ENCODE measurements at places on chromosomes 3 and 15.

GRCh38 chr15:63244976-63245645, 32.3 kb upstream of the APH1B start:
- H3K27me3 ChIP-seq, result no peaks in the 10 kb centered on the region
- DNase-seq, result no peak
- H3K36me3 ChIP-seq, result no peaks in the 10 kb centered on the region
- H3K4me3 ChIP-seq, result no peak overlapping the region
- peaks cover 44% of the 10 kb centered on the region for H3K4me1 ChIP-seq
- peak overlapping the region; percentile 10 for H3K27ac ChIP-seq

DNA sequence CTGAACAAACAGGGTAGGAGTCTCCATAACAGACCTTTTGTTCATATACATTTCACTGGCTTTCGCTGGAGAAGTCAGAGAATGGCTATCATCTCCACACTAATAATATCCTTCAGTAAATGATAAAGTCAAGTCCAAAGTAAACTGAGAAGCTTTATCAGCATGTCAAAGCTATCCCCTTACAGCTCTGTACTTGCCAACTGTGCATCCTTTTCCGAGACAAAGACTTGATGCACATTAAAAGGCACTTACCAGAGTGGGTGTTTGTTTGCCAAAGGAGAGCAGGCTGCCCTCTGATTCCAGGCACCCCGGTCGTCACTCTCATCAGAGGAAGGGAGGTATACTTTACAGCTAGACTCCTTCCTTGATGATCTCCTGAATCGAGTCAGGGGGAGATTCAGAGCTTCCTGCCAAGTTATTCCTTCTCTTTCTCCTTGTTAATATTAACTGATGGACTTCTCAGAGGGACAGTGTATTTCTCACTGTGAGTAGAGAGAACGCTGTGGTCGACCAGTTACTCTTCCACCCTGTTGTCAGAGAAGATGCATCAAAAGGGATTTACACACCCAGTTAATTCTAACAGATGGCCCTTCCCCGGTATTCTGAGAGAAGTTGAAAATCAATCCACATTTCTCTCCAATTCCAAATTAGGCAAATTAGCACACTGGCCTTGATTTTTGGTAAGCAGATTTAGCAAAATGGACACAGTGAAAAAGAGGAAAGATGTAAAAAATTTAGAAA, 504.7 kb upstream of the NR2F2 start:
- H3K4me3 ChIP-seq, result no peak overlapping the region
- no peak overlapping the region for H3K27ac ChIP-seq
- H3K4me1 ChIP-seq, result peaks cover 10% of the 10 kb centered on the region
- DNase-seq, result no peak

DNA sequence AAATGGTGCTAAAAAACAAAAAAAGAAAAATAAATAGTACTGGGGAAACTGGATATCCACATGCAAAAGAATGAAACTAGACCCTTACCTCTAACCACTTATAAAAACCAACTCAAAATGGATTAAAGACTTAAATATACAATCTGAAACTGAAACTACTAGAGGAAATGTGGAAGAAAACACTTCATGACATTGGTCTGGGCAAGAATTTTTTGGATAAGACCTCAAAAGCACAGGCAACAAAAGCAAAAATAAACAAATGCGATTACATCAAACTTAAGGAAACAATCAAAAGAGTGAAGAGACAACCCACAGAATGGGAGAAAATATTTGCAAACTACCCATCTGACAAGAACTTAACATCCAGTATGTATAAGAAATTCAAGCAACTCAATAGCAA, 6.4 kb downstream of the IFT57 start:
- peaks cover 10% of the 10 kb centered on the region for H3K36me3 ChIP-seq
- H3K4me1 ChIP-seq, result peaks cover 5% of the 10 kb centered on the region
- no peak overlapping the region for H3K27ac ChIP-seq

GRCh38 chr3:86990734-86991481, at the start of gene VGLL3:
Gene VGLL3, minus strand, starts transcription at chr3:86991149. Its CDS starts 406 bp downstream, at chr3:86990743.
- H3K27ac ChIP-seq, result peak within 1 kb of the TSS; percentile 78
- peak; percentile 21 for DNase-seq
- H3K4me1 ChIP-seq, result peaks cover 30% of the 10 kb centered on the region
- no peaks in the 10 kb centered on the region for H3K27me3 ChIP-seq
- H3K36me3 ChIP-seq, result no peaks in the 10 kb centered on the region

DNA sequence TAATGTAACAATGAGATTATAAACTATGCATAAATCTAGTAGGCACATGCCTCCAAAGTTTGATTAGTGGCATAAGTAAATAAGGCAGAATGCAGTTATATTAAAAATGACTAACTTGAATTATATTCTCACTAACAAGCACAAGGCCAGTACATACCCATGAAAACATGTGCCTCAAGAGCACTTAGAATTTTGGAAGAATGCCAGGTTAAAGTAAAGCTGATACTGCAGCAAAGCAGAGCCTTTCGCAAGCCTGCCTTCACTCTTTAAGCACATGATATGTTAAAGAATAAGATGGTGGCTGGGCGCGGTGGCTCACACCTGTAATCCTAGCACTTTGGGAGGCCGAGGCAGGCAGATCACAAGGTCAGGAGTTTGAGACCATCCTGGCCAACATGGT, 49.0 kb downstream of the KBTBD12 start:
- H3K27me3 ChIP-seq, result no peaks in the 10 kb centered on the region
- no peaks in the 10 kb centered on the region for H3K36me3 ChIP-seq
- H3K4me3 ChIP-seq, result no peak overlapping the region
- no peak for DNase-seq
- H3K4me1 ChIP-seq, result peaks cover 5% of the 10 kb centered on the region
- H3K27ac ChIP-seq, result no peak overlapping the region

GRCh38 chr3:180563406-180563805, 38.6 kb upstream of the TTC14 start:
- H3K36me3 ChIP-seq, result no peaks in the 10 kb centered on the region
- no peaks in the 10 kb centered on the region for H3K4me1 ChIP-seq
- no peaks in the 10 kb centered on the region for H3K27me3 ChIP-seq
- no peak overlapping the region for H3K27ac ChIP-seq

DNA sequence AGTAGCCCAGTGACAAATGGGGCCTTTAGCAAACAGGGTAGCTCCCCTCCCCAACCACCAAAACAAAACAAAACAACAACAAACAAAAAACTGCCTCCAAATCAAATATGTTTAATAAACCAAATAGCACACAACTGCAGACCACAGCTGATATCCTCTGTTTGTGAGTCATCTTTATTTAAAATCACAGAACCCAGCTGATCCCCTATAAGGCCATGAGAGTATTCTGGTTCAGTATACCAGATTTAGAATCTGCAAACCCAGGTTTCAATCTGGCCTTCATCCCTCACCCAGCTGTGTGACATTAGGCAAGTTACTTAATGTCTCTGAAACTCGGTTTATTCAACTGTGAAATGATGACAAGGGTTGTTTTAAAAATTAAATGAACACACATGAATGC, 124.5 kb downstream of the SUCLG2 start:
- H3K27me3 ChIP-seq, result no peaks in the 10 kb centered on the region
- H3K36me3 ChIP-seq, result peaks cover 8% of the 10 kb centered on the region
- no peak overlapping the region for H3K27ac ChIP-seq
- no peak for DNase-seq
- H3K4me3 ChIP-seq, result no peak overlapping the region
- H3K4me1 ChIP-seq, result no peaks in the 10 kb centered on the region

DNA sequence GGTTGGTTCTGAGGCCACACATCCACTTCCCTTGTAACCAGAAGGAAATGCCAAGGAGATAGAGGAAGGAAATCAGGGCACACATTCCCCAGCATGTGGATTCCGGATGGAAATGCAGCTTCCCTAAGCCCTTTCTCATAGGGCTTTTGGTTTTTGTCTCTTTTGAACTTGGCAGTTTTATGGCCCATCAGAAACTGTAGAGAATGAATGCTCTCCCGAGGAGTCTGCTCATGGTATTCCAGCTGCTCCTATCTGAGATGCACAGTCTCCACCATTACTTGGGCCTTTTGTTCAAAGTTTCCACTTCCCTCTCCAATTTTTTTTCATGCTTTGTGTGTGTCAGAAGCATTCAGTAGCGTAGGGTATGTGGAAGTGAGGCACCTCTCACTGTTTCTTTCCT, 21.2 kb downstream of the XYLB start:
- H3K36me3 ChIP-seq, result no peaks in the 10 kb centered on the region
- H3K4me3 ChIP-seq, result no peak overlapping the region
- H3K4me1 ChIP-seq, result no peaks in the 10 kb centered on the region
- H3K27me3 ChIP-seq, result no peaks in the 10 kb centered on the region
- DNase-seq, result no peak
- H3K27ac ChIP-seq, result no peak overlapping the region

DNA sequence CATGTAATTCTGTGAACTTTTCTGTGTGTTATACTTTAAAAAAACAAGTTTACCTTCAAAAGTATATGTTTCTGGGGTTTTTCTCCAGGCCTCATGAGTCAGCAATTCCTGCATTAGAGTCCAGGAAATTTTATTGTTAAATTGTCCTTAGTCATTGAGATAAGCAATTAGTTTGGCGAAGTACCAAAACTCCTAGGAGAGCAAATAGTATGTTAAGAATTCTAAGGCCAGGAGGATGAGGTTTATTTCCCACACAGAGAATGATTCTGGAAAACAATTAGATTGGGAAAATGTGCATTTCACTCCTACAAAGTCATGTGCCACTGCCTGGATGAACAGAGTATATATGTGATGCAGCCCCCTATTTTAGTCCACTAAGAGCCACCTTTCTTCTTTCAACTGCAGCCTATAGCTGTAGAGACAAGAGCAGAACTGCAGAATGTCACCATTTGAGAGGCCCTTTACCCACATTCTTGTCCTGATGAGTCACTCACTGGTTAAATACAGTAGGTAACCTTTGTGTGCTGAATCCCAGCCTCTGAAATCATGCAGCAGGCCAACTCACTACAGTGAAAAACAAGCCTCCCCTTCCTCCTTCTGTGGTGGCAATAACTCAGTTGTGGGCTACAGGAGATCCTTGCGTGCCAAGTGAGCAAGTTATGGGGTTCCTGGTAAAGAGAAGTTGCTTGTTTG, 452.8 kb upstream of the THBS1 start:
- H3K27ac ChIP-seq, result no peak overlapping the region
- H3K4me3 ChIP-seq, result no peak overlapping the region
- H3K36me3 ChIP-seq, result no peaks in the 10 kb centered on the region
- no peaks in the 10 kb centered on the region for H3K27me3 ChIP-seq
- H3K4me1 ChIP-seq, result peaks cover 3% of the 10 kb centered on the region

GRCh38 chr3:131224886-131225550, 156.6 kb upstream of the NUDT16 start:
- no peak for DNase-seq
- no peaks in the 10 kb centered on the region for H3K36me3 ChIP-seq
- H3K27me3 ChIP-seq, result no peaks in the 10 kb centered on the region
- no peak overlapping the region for H3K27ac ChIP-seq
- no peak overlapping the region for H3K4me3 ChIP-seq
- H3K4me1 ChIP-seq, result no peaks in the 10 kb centered on the region

DNA sequence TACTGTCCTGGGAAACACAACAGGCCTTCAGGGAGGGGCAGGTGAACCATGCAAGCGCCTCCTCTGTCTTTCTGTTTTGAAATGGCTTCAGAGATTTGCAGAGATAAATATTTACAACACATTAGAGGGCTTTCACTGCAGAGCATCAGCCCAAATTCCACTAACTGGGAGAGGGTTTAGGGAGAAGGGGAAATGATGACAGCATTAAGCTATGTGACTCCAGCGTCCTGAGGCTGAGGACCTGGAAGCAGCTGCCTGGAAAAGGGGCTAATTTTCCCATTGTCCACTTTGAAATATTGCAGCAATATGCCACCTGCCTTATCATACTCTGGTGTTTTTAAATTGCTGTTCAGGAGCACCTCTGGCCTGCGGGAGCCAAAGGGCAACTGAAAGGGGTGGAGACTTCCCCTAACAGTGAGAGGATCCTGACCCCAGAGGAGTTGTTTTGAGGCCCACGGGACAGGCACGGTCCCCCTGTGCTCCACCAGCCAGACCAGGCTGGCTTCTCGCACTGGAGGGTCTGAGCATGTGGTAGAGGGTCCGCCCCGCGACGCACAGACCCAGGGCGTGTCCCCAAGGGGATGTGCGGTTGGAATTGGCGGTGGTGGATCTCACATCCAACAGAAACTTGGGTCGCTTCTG, 110.6 kb downstream of the XXYLT1 start:
- DNase-seq, result no peak
- H3K4me3 ChIP-seq, result no peak overlapping the region
- H3K4me1 ChIP-seq, result no peaks in the 10 kb centered on the region

DNA sequence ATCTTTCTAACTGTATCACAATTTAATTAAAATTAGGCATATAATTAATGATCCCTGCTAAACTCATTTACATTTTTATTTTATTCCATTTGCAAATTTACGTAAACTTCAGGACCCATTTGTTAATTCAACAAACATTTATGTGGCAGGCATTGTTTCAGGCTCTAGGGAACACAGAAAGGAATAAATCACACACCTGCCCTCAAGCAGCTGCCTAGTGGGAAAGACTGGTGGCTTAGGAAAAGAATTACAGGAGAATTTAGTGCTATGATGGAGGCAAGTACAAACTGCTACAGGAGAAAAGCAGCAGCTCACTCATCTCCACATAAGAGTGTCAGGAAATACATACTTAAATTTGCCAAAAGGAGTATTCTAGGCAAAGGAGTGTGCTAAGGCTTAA, 11.2 kb downstream of the CBLB start:
- no peak overlapping the region for H3K4me3 ChIP-seq
- H3K27ac ChIP-seq, result no peak overlapping the region
- no peaks in the 10 kb centered on the region for H3K27me3 ChIP-seq
- DNase-seq, result no peak
- peaks cover 16% of the 10 kb centered on the region for H3K4me1 ChIP-seq

DNA sequence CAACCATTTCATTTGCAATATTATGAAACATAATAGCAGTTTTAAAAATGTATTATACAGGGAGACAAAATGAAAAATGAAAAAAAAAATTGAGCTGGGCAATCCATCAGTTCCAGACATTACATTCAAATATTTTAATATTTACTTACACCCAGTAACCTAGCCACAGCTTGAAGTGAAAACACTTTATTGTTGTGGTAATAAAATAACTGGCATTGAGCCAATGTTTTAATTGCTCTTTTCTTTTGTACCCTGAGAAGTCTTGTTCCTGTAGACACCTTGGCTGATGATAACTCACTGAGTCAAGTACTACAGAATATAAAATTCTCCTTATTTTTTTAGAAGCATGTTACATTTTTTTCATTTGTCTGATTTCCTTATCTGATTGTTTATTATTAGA, 180.6 kb downstream of the ROBO1 start:
- no peak overlapping the region for H3K27ac ChIP-seq

- H3K4me3 ChIP-seq, result no peak overlapping the region
- H3K27me3 ChIP-seq, result no peaks in the 10 kb centered on the region
- no peaks in the 10 kb centered on the region for H3K4me1 ChIP-seq
- H3K36me3 ChIP-seq, result no peaks in the 10 kb centered on the region
- H3K27ac ChIP-seq, result no peak overlapping the region
Measured at GRCh38 chr3:78605178-78605577, 1162.6 kb downstream of the ROBO1 start.

GRCh38 chr3:182729903-182730674, 63.2 kb upstream of the ATP11B start:
- H3K36me3 ChIP-seq, result no peaks in the 10 kb centered on the region
- H3K27me3 ChIP-seq, result no peaks in the 10 kb centered on the region
- no peak overlapping the region for H3K27ac ChIP-seq
- no peak overlapping the region for H3K4me3 ChIP-seq
- no peaks in the 10 kb centered on the region for H3K4me1 ChIP-seq

DNA sequence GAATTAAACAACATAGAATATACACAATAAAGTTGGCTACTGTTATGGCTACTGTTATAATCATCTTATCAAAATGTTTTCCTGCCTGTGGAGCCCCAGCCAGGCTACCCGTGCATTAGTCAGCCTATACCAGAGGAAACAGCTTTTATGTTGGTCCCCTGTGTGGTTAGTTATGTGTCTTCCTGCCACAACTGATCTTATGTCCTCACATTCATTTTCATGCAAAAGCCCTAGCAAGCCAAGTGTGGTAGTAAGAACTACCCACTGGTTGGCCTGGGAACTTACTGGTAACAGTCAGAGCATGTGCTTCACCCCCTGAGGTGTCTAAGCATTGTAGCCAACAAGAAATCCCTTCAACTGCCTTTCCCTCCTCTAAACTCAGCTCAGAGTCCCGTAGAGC, 21.8 kb downstream of the MGLL start:
- H3K27me3 ChIP-seq, result no peaks in the 10 kb centered on the region
- no peak overlapping the region for H3K4me3 ChIP-seq
- no peak for DNase-seq

Measured in thoracic aorta (tissue), 2 donors.